Bone marrow (tissue), 2 donors: ENCODE measurements at places on chromosomes 7 and 10.

- DNase-seq: no peak
Measured at GRCh38 chr10:97585439-97585811, 1.2 kb downstream of the HOGA1 start.

GRCh38 chr10:27192284-27192683, 37.1 kb downstream of the MASTL start:
- no peak for DNase-seq

DNA sequence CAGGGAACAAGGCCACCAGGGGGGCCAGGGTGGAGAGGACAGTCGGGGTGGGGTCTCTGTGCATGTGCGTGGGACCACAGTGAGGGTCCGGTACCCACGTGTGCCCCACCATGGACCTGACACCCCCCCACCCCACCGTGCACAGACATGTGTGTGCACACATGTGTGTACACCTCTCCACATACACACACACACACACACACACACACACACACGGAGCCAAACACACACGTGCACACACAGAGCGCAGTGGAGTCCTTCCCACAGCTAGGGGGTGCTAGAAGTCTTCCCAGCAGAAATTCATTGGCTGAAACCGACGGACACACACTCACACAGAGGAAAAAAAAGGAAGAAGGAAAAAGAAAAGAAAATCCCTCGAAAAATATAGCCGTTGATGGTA, 42.8 kb upstream of the GNA12 start:
- peak; percentile 62 for DNase-seq

DNA sequence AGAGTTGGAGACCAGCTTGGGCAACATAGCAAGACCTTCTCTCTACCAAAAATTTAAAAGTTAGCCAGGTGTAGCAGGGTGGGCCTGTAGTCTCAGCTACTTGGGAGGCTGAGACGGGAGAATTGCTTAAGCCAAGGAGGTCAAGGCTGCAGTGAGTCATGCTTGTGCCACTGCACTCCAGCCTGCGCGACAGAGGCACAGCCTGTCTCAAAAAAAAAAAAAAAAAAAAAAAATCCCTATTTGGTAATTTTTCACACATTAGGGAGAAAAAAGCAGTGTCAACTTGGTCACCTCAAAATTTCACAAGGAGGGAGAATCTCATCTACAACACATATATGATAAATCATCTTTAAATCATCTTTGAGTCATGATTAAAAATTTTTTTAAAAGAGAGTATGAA, 6.4 kb upstream of the ZNF398 start:
- DNase-seq: no peak

GRCh38 chr10:44478040-44478439, 93.1 kb upstream of the CXCL12 start:
- no peak for DNase-seq

DNA sequence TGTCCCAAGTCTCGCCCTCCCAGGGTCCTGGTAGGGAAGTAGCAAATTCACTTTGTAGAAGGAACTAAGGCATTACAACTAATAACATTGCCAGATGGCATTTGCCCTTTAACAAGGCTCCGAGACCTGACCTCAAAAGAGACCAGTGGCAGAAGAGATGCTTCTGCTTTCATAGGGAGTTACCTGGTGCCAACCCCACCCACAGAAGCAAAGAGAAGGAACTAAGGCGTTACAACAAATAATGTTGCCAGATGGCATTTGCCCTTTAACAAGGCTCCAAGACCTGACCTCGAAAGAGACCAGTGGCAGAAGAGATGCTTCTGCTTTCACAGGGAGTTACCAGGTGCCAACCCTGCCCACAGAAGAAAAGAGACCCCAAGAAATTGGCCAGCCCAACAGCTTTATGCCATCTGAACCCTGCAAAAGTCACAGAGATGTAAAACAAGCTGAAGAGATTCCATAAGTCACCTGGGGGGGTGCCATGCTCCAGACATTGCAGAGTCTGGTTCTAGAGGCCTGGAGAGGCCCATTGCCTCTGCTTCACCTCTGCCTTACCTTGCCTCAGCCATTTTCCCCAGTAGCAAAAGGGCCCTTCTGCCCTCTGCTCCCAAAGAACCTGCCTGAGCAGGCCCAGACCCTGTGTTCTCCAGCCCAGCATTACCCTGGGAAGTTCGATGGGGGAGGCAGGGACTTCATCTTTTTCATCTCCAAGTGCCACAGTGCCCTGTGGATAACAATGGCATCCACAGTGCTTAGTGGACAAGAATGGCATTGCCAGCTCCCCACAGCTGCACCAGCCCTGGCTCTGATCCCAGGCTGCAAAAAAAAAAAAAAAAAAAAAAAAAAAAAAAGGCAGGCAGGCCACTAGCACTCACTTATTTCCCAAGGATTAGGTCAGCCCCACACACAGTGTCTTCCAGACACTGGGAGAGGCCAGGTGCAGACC, 179.5 kb upstream of the PLXNA4 start:
- no peak for DNase-seq

DNA sequence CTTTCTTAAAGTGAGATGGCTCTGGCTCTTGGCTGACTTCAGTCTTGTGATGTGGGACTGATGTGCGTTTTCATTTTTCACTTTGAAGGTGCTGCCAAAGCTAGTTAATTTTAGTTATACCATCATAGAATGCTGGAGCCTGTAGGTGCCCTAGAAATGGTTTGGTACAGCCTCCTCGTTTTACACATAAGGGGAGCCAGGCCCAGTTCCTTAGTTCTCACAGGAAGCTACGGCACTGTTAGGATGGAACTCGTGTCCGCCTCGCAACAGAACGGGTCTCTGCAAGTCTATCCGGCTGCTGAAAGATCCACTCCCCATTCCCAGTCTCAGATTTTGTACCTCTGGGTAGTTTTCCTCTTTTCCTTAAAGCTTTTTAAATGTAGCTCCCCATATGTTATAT, 173.2 kb upstream of the PRPS1L1 start:
- DNase-seq: no peak

DNA sequence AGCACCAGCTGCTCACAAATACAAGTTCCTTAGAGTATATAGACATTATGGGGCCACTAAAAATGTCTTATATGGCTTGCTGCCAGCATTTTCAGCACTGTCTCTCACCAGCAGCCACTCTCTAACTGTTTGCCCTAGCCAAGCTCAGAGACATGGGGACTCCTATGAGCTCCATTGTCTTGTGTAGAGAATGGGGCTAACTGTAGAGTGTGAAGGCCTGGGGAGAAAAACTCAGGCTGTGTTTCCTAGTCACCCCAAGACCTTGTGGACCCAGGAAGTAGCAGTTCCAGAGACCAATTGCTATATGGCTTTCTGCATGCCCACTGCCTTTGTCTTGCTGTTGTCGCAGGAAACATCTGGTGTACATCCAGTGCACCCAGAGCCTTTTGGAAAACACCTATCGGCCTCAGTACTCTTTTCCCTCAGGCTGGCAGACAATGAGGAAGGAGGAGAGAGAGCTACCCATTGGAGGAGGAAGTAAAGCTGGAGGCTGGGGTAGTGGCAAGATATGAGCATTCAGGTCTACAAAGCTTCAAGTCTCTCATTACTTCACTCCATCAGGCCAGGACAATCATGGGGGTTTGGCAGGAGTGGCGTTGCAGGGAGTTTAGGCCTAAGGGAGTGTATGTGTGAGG, 28.4 kb downstream of the ENTPD1 start:
- no peak for DNase-seq

DNA sequence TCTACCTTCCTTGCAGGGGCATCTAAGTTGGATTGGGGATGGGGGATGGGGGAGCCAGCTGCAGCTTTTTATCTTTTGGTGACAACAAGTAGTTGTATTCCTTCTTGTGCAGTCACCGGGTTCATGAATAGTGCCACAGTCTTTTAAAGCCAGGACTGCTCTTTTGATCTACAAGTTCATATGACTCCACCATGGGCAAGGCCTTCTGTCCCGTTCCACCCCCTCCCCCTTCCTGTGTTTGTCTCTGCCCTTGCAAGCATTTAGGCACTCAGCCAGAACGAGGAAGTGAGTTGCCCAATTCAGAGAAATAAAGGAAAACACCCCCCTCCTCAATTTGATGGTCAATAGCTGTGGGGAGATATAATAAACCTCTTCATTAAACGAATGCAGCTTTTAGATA, 44.8 kb upstream of the EGR2 start:
- DNase-seq: no peak

DNA sequence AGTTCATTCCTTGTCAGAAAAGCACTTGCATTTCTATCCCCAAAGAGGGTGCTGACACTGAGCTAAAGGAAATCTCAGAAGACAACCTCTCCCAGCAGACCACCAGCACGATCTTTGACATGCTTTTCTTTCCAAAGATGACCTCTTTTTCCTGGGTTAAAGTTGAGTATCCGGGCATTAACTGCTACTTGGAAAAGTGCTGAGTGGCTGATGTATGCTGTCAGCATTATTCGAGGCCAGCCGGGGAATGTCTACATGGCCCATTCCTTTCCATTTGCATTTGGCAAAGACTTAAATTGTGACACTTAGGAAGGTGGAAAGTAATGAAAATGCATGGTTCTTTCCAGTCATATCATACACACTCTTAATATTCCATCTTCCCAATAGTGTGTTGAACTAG, 90.6 kb upstream of the SKAP2 start:
- no peak for DNase-seq

DNA sequence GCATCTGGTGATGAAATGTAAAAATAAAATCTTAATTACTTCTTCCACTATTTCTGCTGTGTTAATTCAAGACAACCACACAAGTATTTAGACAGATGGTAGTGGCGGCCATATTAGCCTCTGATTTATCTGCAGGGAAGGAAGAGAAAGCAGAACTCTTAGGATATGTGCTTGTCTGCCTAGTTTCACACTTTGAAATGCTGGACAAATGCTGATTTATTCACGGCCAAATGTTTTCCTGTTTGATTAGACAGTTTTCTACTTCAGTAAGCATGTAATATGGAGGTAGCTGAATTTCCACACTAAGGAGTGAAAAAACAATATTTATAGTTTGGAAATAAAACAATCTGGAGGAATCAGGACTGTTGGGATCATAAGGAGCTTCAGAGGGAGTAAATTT, 158.1 kb downstream of the AGMO start:
- DNase-seq: no peak

GRCh38 chr7:66297579-66297978, 92.4 kb downstream of the TPST1 start:
- DNase-seq: no peak

DNA sequence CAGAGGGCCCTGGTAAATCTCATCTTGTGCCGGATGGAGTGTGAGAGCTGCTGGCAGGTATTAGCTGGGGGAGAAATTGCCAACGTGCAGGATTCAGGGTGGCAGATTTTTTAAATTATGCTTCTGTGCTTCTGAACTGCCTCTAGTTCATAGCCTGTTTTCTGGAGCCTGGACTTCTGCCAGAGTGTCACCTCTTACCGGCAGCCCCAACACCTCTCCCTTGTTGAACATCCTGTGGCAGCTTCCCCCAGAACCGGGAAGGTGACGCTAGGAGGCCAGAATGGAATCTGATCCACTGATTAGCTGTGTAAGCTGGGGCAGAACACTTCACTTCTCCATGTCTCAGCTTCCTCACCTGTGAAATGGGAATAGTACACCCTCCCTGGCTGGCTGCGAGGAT, 5.1 kb downstream of the VWA2 start:
- DNase-seq: no peak

GRCh38 chr10:66843396-66843795, 82.4 kb upstream of the LRRTM3 start:
- no peak for DNase-seq

GRCh38 chr10:4194231-4194630, 409.2 kb upstream of the KLF6 start:
- DNase-seq: no peak

DNA sequence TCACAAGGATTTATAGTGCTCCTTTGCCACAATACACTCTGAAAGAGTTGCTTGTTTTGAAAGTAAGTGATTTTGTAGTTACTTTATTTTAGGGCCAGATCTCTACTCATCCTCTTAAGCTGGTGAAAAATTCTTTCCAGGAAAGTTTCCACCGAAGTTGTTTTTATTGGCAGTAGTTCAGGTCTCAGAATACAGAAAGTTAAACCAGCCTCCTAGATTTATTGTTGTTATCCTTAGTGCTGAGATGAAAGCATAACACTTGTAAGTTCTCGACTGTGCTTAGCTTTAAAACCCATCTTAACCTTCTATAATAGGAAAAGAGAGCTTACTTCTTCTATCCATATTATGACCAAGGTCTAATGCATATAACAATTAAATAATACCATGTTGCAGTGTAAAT, 5.5 kb downstream of the AP3M1 start:
- no peak for DNase-seq

DNA sequence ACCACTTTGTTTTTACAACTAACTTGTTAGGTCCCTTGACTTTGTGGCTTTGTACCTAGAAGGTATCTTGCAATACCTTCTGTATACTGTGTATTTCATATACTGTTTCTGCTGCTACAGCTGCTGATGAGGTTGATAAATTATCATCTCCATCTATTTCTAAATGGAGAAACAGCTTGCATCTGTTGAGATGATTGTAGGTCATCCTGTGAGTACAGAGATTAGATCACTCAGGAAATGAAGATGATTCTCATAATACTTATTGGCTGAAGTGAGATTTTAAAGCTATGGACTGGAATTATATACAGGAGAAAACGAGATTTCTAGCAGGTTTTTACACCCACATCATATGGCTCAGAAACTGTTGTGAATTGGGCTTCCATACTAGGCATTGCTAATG, 280.5 kb downstream of the KCND2 start:
- no peak for DNase-seq

DNA sequence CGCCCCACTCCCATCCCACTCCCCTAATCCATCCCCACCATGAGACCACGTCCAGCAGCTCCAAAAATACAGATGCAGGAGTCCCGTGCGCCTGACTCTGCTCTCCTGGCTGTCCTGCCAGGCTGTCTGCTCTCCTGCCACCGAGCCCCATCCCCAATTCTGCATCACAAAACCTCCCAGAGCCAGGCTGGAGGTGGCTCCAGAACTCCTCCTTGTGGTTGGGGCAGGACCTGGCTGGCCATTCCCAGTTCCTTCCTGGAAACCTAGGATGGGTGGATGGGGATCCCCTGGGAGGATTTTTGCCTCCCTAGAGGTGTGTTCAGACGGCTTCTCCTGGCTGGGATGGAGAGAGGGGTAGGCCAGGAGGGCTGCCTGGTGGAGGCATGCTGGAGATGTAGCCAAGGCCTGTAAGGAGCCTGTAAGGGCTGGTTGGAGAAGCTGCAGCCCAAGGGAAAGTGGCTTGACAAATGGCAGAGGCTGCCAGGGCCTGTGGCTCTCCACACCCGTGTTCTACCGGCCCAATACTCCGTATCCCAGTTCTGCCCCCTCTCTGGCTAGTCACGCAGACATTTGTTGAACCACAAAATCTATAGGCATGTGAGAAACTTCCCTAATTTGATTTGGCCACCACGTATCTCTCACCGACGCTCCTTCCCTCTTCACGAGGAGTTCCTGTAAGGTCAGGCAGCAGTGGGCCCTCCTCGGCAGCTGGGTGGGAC, 99.3 kb downstream of the ARHGAP22 start:
- DNase-seq: no peak

DNA sequence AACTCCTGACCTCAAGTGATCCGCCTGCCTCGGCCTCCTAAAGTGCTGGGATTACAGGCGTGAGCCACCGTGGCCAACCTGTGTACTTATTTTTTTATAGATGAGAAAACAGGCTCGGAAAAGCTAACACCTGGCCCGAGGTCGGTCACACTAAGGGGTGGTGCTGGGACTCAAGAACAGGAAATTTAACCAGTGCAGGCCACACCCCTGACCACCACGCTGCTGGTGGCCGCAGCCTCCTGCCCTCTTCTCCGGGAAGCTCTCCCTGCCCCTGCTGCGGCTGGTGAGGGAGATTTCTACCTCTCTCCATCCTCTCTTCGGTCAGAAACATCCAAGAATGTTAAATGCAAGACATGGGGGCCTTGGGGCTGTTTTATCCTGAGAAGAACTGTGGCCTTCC, 63.2 kb downstream of the TNRC18 start:
- no peak for DNase-seq
